GM12878 (cell line): ENCODE measurements at places on chromosomes 3 and 15. TPM values are rescaled to one million over a fixed set of nuclear protein-coding genes. Genes with fewer than 3 reads are reported as not detected.

DNA sequence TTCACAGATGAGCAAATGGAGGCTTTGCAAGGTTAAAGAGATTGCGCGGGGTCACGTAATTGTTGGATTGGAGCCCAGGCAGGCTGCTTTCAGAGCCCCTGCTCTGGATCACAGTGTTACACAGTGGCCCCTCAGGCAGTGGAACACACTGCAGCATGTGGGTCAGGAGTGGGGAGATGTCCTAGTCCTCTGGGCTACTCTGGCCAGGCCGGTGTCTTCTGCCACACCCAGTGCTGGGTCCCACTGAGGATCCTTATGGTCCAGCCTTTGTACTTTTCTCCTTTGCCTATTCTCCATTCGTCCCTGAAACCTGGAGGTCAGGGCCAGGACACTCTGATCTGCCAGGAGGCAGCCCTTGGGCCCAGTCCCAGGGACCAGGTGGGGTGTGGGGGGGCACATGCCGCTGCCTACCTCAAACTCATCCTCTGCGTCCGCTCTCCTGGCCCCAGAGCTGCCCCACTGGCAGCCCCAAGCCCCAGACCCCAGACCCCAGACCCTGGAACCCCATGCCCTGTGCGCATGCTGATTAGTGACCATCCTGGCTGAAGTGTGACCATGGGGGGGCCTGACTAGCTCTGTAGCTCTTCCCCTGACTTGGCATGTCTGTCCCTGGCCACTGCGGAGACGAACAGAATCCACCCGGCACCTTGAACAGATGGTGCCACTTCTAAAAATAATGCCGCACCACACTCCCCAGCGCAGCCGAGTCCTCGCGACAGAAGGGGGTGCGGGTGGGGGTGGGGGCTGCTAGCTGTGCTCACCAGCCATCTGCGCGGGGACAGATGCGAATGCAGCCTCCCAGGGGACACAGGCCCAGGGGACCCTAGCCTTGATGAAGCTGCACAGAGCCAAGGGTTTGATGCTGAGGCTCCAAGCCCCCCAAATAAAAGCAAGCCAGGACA lies 41.6 kb downstream of the ATP2B2 start:
- DNase-seq = no peak

- DNase-seq = no peak
These were observed 36.6 kb downstream of the ATP6V1A start for GRCh38 chr3:113783463-113783862.

DNA sequence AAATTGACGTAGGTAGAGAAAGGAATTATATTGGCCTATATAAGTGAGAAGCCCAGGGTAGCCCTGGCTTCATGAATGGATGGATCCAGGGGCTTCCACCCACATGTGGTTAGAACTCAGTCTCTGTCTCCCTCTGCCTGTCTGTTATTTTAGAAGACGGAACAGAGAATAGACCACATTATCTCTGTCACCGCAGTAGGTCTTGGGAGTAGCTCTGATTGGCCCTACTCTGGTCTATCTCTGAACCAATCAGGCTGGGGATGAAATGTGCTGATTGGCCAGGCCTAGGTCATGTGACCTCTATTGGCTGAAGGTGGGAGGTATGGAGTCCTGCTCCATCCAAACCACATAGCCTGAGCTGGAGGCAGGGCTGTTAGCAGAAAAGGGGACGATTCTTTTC lies 143.0 kb upstream of the PRR23C start:
- no peak for DNase-seq

DNA sequence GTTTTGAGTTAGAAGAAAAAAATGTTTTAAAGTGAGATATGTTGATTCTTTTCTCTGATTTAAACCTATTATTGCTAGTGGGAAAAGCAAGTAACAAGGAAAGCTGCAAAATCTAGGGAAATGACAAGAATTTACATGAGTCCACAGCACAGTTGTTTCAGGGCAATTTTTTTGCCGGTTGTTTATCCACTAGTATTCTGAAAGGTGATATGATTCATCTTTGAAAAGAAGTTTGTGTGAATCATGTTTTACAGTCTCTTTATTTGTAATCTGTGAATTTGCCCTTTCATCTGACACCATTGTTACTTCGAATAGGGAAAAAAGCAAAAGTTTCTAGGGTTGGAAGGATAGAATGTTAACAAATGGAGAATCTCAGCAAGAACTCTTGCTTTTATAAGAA lies 894.7 kb downstream of the OTOL1 start:
- no peak for DNase-seq

DNA sequence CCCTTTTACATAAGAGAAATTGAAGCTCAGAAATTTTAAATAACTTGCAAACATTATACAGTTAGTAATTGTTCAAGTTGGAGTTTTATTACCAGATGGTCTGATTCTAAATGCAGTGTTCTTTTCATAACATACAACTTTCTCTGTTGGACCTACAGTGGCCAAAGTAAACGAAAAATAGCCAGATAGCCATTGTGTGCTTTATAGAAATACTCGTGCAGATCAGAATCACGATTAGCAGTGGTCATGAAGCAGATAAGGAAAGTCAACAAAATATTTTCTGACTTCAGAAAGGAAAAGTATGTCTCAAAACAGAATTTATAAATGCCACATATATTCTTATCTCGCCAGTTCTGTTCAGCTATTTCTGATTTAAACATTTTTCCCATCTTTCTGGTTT lies 436.9 kb downstream of the CNTN6 start:
- no peak for DNase-seq

DNA sequence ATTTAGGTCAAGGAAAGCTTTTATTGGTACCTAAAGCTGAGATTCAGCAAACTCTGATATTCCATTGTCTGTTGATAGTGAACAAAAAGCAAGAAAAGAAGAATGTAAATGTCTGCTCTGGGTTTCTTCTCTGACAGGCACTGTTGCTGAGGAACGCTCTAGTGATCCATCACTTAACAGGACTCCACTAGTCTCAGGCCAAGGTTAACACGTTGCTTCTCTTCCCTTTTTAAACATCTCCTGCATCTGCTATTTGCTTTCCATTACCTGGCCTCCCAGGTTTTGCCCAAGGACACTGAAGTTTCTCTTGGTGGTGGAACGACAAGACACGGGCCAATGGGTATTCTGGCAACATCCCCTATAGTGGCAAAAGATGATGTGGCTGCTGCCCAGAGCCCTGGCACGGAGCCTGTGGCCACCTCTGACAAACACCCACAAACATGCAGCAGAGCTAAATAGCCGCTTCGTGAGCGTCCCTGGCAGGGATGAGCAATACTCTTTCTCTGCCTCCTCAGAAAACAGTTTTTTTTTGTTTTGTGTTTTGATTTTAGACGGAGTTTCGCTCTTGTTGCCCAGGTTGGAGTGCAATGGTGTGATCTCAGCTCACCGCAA lies 97.8 kb upstream of the AKAP13 start:
- no peak for DNase-seq

Gene CLRN1
- not detected in 2 replicates for total RNA-seq

GRCh38 chr15:29045717-29046116 lies 159.9 kb downstream of the APBA2 start:
- DNase-seq = no peak

DNA sequence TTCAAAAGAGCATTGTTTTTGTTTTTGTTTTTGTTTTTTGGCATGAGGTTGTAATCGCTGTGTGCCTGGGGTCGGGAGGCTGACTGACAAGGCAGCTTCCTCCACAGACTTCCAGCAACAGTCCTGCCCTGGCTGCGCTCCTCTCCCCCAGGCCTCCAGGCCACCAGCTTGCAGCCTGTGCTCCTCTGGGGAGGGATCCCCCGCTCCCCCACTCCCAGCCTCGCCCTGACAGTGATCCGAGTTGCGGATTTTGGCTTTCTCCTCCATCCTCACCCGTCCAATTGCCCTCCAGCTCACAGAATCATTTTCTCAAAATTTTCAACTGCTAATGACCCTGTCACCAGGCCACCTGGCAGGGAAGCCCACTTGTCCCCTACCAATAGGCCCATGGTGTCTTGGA lies 36.5 kb upstream of the PCSK6 start:
- DNase-seq = no peak

Gene GABRA5
- not detected in 2 replicates for total RNA-seq

Gene FSIP1
- 0.36 and 0.43 TPM in 2 replicates for total RNA-seq

DNA sequence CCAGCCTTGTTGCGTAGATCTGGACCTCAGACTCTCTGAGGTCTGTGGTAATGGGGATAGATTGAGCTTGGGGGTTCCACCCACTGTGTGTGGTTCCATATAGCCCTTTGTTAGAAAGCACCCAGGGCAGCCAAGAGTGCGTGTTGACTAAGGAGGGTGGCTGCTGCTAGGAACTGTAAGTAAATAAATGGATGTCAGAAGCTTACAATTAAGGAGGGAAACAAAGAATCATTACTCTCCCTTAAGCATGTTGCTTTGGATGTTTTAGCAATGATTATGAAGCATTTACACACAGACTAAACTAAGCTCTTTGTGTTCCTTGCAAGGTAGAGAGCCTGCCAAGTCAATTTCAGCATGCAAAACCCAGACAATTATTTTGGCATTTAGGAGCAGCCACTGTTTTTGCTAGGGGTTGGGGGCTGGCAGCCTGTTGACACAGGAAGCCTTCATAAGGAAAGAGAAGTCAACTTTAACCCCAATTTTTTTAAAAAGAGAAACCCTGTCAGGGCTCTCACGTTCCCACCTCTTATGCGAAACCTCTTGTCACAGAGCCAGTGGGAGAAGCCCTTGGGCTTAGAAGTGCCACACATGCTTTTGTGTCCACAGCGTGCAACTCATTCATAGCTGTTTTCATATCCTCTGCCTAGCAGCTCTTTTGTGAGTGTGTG lies 127.8 kb downstream of the CMSS1 start:
- DNase-seq = no peak

DNA sequence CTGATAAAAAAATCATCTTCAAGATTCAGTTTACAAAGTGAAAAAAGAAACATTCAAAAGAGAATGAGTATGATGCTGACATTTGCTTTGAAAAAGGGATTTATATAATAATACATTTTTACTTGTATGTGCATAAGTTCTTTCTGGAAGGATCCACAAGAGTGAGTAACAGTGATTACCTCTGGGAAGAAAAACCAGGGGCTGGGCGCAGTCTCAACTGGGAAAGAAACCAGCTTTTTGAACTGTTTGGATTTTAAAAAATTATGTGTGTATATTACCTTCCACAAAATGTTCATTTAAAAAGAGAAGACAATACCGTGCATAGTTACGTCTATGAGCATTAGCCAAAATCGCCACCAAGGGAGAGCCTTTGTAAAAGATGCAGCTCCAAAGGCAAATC lies 1.3 kb downstream of the CLEC3B start:
- no peak for DNase-seq

DNA sequence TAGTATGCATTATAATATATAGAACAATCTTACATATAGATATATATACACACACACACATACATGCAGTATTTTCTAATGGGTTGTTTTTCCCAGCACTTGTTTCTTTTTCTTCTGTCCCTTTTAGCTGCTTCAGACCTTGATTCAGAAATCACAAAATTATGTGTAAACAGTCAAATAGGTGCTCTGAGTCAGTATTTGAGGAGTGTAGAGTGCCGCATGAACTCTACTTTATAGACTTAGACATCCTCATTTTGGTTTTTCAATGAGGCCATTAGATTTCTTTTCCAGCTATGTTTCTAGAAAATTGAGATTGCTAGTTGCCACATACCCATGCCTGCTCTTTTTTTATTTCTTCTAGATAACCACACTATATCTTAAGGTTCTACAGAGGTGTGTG lies 58.2 kb downstream of the HHLA2 start:
- DNase-seq = no peak

GRCh38 chr3:123038751-123039150 lies 11.2 kb upstream of the SEMA5B start:
- DNase-seq = no peak

Gene CPB1
- 4.8 and 5.4 TPM in 2 replicates for total RNA-seq

GRCh38 chr15:49815526-49815925 lies 194.7 kb downstream of the DTWD1 start:
- no peak for DNase-seq

GRCh38 chr15:65509321-65509720 lies 8.2 kb downstream of the DPP8 start:
- DNase-seq = no peak

- no peak for DNase-seq
These were observed 90.2 kb downstream of the EDEM1 start for GRCh38 chr3:5277612-5278236.

Gene CDC25A
- 34.4 and 36.6 TPM in 2 replicates for total RNA-seq
